ENCODE measurements at places on chromosomes 5 and 9.
A peak's percentile ranks its signal among the peaks of the same experiment; 100 is the strongest.

DNA sequence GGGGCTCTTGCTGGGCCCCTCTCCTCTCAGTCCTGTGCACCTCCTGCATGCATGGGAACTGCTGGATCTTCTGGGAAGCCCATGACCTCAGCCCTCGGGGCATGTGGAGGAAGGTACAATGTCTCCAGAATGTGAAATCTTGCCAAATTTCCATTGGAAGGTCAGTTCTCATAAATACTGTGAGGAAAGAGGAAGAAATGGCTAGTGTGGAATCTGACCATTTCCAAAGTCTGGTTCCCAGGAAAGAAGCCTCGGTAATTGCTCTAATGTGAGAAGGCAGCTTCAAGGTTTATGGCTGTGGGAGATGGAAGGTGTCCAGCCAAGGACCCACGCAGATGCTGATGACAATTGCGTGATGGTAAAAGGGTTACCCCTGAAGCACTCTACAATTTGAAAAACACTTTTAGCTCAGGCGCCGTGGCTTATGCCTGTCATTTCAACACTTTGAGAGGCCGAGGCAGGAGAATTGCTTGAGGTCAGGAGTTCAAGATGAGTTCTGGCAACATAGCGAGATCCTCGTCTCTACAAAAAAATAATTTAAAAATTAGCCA, 8.1 kb upstream of the IL17B start:
- no peak for DNase-seq

- DNase-seq, result no peak
Measured at GRCh38 chr5:129465776-129466344, 5.8 kb downstream of the ADAMTS19 start.

- DNase-seq, result no peak
Measured at GRCh38 chr5:164358531-164359259, 853.3 kb downstream of the MAT2B start.

DNA sequence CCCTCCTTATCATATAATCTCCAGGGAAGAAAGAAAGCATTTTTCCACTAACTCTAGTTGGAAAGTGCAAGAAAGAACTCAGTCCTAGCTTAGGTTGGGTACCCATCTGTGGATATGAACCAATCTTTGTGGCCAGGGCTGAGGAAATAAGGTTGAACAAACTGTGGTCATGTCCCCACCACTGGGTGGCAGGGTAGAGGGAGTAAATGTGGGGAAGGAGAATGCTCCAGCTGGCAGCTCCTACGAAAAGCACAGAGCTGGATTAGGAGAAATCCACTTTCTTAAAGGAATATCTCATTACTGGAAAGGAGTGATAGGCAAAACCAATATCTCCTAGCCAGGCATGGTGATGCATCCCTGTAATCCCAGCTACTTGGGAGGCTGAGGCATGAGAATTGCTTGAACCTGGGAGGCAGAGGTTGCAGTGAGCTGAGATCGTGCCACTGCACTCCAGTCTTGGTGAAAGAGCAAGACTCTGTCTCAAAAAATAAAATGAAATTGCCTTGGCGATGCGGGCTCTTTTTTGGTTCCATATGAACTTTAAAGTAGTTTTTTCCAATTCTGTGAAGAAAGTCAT, 175.1 kb downstream of the CCDC192 start:
- peak; percentile 76 for DNase-seq

- no peak for DNase-seq
Measured at GRCh38 chr9:120431268-120431667, 148.7 kb downstream of the CDK5RAP2 start.

DNA sequence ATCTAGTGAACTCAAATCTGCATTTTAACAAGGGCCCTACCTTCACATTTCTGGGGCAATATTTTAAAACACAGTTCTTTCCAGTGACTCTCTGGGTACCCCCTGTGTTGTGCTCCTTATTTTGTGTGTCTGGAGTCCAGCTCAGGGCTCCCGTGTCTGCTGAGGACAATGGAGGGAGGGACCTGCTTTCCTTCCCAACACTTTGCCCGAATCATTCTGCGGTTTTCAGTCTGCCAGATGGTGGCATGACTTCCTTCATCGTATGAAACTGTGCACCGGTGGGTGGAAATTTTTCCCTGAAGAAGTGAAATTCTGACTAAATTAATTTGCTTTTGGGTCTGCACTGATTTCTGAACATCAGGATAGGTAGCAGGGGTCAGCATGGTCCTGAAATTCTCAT, 153.6 kb upstream of the CD180 start:
- DNase-seq, result no peak

GRCh38 chr5:149227168-149227826, 44.4 kb upstream of the AFAP1L1 start:
- DNase-seq, result no peak

DNA sequence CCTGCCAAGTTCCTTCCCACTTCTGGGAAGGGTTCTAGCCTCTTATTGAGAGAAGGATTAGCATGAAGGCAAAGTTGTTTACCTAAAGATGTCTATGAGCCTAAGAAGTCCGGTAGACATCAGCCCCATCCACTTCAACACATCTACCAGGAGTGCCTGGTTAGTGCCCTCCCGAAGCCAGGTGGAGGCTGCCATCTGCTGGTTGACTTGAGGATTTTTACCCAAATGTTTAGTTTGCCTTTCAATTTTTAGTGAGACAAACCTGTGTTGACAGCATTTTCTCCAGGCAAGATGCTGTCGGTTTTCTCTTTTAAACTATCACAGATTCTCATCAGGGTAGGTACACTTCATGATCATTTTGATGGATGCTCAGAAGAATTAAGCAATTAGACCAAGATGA, 83.6 kb upstream of the TNFSF8 start:
- peak; percentile 45 for DNase-seq

DNA sequence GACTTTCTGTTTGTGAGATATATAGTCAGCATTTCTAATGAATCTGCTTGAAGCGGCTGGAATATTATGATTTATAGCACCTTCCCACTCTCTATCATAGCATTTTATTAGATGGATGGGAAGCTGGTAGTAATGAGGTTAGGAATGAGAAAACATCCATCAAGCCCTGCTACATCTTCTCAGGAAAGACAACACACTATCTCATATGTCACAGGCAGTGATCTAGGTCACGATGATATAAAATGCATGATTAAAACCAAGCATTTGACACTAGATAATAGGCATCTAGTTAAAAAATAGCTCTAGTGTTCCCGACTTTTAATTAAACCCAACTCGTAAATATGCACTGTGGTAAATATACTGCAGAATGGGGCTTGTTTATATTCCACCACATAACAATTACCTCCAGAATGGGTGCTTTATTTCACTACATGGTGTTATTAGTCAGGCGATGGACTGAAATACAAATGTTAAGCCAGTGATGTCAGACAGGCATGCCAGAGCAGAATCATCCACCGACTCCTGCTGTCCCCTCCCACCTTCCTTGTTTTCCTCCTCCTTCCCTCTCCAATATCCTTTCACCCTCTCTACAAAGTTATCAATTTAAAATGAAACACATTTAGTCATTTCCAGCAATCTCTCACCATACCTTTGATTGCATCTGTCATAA, 286.8 kb downstream of the SPATA31D1 start:
- DNase-seq, result no peak

GRCh38 chr5:136012041-136012804, 16.6 kb upstream of the TGFBI start:
- no peak for DNase-seq

- DNase-seq, result no peak
Measured at GRCh38 chr9:134936346-134937163, 18.8 kb upstream of the FCN1 start.

DNA sequence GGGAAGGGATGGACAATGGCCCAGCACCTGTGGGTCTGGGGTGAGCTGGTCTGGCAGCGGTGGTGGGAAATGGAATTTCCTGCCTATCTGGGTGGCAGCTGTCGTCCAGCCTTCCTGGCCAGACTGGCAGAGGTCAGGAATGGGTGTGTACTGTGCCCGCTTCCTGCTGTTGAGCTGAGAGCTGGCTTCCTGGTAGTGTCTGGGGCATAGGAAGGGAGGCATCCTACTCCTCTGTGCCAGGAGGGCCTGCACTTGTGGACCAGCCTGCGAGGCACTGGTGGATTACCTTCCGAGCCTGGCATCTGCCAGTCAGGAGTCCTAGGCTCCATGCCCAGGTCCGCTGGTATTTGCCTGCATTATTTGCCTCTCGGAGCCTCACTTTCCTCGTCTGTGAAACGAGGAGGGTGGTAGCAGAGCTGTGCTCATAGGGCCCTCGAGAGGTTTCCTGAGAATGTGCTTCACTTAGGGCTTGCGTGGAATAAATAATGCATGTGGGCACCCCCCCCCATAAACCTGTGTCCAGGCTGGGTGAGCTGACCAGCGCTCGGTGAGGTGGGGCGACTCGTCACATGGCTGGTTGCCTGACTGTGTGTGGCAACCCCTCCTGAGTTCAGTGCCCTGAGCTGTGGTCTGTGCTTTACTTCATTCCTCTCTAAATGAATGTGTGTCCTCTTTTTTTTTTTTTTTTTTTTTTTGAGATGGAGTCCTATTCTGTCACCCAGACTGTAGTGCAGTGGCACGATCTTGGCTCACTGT, 47.7 kb downstream of the HMCN2 start:
- no peak for DNase-seq

DNA sequence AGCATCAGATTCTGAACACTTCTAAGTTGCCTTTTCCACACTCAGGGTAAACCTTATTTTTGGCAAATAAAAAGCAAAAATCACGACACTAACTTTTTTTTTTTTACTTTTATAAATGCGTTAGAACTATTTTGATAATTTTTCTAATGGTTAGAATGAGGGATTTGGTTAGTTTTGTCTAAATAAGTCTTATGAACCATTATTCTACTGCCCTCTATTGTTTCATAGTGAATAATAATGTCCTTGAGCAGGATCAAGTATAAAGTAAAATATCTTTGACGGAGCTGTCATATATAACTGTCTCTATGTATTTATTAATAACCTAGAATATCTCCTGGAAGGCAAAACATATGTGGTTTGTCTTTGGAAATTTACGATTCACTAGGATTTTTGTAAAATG, 631.8 kb downstream of the GABRG2 start:
- no peak for DNase-seq
